Stimulated activated CD4-positive, alpha-beta T cell treated with anti-CD3 and anti-CD28 coated beads, Interleukin-12 subunit alpha, Interleukin-12 subunit beta, amount 100 ng/mL, for 4 hours (primary cell): ENCODE measurements at places on chromosomes 7 and 10.

GRCh38 chr7:74051629-74052410 lies 23.8 kb downstream of the ELN start:
- DNase-seq, result no peak

GRCh38 chr7:116952635-116953371 lies 498 bp upstream of the ST7 start:
- no peak for DNase-seq

GRCh38 chr7:92053312-92053711 lies 81.0 kb downstream of the CYP51A1 start:
- no peak for DNase-seq

DNA sequence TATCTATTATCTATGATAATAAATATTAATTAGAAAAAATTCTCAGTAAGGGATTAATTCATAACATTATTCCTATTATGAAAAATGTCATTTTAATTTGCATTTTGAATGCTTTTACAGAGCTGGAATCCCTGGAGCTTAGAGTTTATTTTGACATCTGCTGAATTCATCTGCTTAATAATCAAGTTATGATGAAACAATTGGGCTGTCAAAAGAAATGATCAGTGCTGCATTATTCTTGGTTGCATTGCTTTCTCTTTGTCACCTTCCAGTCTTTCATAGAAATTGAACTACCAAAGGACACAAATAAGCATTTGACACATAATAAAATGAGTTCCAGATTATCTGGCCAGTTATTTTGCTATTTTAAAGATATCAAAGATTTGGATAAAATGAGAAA lies 40.0 kb upstream of the MACC1 start:
- no peak for DNase-seq

DNA sequence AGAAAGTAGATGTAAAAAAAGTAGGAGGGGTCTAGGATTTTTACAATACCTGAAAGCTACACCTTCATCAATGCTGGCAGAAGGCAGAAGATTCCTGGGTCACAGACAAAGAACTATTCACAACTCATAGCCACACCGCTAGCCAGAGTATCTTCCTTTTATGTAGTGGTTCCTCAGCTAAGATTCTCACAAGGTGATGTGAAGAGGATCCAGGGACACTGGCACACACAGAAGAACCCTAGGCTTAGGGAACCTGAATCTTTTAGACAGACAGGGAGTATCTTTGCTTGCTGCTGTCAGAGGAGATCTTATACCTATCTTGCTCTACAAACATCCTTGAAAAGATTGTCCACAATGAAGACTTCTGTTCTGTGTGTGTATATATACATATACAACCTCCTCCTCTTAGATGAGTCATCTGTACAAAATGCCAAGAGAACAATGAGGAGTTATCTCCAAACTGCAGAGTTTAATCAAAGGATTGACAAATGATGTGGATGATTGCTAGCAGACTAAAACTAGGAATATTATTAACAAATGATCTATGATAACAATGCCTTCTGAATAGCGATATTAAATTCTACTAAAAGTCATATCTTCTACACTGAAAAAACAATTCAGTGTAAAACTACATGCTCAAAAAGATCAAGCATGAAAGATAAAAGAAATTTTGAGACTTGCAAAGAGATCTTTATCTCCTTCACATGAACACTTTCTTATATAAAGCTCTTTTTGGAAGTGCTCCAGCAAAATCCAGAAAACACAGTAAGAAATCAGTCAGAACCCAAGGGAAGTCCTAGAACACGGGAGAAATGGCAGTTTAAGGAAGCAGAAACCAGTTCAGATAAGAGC lies 409.3 kb downstream of the PARD3 start:
- DNase-seq, result no peak

DNA sequence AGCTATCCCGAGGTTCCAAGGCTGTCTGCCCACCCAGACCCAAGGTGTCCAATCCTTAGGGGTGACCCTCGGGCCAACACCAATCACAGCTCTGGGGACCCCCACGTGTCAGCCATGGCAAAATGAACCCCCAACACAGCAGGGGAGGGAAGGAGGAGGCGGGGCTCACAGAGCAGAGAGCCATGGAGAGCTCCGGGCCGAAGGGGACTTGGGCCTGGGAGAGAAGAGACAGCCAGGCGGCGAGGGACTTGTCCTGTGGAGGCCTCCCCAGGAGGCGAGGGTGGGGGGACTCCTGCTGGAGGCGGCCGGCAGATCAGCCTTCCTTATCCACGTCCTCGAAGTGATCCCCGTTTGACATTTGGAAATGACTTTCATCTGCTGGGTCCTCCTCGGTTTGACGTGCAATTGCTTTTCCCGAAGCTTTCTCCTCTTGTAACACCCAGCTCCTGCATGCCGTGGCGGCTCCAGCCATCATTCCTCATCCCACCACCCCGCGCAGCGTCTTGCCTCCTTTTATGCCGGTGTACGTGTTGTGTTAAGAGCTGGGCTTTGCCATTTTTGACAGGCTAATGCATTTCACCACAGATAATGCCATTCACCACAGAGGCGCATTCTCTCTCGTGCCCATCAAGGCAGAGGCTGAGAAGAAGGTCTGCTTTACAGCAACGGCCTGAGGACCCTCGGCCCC lies 337.4 kb downstream of the DNAJB6 start:
- no peak for DNase-seq

- DNase-seq, result no peak
Measured at GRCh38 chr7:5088906-5089305, 43.2 kb downstream of the RBAK start.

DNA sequence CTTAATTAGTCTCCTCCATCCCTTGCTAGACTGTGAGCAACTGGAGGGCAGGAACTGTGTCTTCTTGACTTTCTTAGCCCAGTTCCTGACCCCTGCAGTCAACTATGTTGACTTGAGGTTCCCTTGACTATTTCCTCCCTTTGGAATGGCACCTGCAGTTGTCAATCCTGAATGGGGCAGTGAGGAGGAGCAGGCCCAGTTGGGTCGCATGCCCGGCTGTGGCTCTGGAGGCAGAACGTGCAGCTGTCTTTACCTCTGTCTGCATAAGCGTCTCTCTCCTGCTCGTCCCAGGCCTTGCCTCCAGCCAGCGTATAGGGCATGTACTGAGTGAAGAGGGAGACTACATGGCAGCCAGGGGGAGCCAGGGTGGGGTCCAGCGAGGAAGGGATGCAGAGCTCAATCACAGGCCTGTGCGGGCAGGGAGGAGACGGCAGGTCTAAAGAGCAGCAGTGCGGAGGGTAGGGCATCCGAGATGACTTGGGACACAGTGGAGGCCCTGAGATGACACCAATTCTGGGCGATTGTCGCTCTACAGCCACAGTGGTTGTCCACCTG lies 26.8 kb downstream of the PYROXD2 start:
- no peak for DNase-seq

DNA sequence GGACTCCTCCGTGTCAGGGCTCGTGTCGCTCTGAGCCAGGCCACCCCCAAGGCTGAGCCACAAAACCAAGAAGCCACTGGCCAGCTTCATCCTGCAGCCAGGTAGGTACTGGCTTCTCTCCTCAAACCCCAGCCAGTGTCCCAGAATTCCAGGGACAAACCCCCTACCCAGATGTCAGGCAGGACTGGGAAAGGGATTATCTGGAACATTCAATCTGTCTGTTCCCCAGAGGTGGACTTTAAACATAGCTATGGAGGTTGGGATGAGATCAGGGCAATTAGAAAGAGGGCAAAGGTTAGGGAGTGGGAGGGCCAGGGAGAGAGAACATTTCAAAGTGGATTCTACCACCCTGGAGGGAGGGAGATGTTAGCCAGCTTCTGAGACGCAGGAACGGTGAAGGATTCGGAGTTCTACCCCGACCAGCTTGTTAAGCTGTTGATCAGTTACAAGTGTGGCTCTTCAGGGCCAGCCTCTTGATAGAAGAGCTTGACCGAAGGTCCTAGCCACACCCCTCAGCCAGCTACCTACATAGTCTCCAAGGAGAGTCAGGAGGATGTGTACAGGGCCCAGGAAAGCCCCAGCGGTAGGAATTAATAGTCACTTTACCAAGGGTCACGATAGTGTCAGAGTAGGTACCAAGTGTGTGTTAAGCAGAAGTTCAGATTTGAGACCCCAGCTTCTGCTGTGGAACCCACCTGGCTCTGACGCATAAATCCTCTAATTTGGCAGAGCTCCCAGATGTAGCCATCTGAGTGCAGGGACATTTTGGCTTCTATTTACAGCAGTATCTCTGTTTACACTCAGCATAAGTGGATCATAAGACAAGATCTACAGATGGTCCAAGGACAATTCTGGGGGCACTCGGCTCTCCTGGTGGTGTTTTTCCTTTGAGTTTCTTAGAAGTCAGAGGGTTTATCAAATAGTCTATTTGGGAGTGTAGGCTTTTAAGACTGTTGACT lies at the start of gene PLA2G12B:
TSS of gene PLA2G12B (minus strand) at position 211 of the 959 bp plus-strand sequence. CDS start at position 90, 121 bp downstream.
- DNase-seq, result no peak

DNA sequence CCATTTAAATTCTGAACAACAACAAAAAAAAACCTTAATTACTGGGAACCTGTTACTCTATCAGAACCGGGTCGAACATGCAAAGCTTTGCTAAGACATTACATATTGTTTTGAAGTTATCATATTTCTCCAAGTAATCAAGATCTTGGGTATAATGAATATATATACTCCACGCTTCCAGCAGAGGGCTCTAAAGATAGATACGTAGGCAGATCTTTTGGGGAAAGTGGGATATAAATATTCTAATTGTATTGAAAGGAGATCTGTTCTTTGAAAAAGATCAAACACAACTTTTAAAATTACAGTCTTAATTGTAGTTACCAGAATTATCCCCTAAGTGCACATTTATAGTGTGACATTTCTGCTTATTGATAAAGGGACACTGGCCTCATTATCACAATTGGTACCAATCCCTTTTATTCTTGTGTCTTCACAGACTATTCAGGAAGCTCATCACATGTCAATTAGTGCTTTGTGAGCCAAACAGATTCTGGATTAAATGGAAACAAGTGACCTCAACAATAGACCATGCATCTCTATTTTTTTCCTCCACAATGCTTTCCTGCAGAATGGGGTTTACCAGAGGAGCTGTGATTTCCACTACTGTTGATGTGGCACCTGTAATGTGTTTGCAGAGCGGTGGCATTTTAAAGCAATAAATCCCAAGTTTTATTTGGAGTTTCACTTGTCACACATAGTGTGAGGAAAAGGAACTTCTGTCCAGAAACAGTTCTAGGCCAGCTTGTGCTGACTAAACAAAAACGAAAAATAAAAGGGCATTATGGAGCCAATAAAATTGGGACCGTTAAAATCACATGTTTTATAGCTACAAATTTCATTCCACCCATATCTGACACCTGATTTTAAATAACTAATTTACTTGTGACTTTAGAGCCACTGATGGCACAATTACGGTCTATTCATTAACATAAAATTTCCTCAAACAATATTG lies 122.4 kb downstream of the CTTNBP2 start:
- no peak for DNase-seq

DNA sequence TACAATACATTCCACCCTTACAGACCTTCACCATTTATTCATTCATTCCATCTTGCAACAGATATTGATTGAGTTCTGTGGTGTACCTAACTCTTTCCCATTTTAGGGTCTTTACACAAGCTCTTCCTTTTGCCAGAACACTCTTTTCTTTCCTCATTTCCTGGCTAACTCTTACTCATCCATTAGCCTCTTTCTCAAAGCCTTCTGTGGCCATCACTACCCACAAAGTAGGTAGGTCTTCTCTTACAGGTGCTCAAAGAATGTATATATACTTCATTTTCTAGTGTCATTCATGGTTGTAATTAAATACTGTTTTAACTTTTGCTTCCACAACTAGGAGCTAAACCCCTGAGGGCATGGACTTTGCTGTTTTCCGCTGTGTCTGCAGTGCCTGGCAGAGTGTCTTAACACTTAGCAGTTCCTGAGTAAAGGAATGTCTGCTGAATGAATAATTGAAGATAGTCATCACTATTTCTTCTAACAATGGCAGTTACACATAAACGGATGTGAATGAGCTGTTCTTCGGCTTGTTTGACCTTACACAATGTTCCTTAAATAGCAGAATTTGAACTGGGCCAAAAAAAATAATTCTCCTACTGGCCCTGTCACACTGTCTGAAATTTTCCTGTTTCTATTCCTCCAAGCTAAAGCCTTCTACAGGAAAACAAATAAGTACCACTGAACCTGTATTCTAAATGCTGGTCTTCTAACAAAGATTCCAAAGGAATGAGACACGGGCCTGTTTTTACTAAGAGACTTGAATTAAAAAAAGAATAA lies 15.1 kb downstream of the BCAP29 start:
- DNase-seq, result no peak

DNA sequence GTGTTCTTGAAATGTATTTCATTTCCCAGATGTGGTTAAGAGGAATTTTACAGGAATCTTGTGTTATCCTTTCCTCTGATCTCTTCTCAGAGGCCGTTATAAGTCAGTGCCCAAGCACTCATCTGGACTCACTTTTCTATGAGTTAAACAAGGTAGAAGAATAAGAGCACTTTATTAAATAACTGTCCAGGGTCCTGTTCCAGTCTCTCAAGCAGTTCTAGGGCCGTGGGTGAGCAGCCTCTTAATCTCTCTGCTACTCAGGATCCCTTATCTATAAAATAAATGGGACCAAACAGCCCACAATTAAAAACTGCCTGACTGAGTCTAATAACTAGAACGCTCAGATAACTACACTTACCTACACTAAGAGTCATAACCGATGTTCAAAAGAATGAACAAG lies 111.2 kb downstream of the OSBPL3 start:
- DNase-seq, result no peak

DNA sequence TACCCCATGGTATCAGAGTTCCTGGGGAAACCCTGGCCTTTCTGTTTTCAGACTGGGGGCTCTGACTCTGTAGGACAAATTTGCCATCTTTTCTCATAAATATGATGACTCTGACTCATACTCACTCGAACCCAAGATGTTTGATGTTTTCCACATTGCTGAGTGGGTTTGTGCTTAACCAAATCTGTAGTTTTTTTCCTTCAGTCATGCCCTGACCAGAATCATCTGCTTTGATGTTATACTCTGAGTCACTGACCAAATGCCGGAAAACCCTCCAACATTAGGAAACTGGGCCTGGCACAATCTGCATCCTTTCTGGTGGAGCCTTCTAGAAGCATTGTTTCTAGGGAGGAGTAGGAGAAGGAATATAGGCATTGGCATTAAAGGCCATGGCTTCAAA lies 118.7 kb downstream of the C10orf105 start:
- DNase-seq, result no peak

DNA sequence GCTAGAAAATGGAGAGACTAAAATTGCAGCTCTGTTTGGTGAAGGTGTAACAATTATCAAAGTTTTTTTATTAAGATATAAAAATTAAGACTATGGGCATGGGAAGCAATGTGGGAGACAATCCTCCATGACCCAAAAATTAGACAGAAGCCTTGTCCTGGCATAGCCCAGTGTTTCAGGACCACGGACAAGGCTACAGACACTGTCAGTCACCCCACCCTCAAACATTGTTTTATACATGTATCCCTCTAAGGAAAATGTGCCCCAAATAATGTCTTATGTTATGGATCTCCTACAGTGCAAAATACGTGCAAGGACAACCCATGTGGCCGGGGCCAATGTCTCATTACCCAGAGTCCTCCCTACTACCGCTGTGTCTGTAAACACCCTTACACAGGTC lies 24.0 kb downstream of the HABP2 start:
- no peak for DNase-seq

DNA sequence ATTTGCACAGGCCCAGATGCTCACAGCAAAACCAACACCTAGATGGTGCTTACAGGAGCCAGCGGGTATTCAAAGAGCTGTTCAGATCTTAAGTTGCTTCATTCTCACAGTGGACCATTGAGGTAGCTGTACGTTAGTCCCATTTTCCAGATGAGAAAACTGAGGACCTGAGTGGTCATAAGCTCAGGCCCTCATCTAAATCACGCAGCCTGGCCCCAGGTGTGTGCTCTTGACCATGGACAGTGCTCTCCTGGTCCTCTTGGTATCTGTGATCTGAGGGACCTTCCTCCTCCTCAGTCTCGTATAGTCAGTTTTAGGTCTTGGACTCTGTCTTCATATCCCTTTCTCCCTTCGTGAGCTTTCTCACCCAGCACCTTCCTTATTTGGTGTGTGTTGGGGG lies 43.7 kb downstream of the HTRA1 start:
- DNase-seq, result no peak
